ENCODE measurements at places on chromosomes 2 and 18.

DNA sequence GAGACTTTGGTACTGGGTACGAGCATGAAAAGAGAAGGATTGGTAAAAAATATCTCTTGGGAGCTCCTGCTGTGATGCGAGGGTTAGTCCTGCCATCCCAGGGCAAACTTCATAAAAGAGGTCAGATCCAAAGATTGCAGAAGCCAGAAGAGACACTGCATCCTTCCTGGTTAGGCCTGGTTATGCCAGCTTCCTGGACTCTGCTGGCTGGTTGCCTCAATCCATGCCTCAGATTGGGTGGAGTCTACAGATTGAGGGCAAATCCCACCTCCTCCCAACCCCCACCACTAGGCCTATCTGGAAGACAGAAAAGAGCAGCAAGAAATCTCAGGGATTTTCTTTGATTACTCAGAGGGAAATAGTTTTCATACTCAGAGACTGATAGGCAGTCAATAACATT lies 5.3 kb upstream of the ACADL start:
- no peak for DNase-seq

DNA sequence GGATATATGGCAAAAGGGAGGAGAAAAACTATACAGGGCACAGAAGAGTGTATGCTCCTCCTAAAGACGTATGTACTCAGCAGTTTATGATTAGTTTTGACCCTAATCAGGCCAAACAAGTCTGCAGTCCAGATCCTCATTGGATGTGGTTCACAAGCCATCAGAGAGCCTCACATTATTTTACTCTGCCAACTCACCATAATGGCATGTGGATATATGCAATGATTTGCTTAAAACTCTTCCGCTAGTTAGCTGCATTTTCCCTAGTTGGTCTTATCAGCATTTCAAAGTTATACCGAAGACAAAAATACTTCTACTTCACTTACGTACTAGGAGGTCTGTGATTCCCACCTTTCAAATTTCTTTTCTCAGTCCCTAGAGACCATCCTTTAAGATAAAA lies 198.4 kb downstream of the CMPK2 start:
- no peak for DNase-seq

- DNase-seq = no peak
Observed at GRCh38 chr2:80830891-80831290, 526.3 kb upstream of the LRRTM1 start.

DNA sequence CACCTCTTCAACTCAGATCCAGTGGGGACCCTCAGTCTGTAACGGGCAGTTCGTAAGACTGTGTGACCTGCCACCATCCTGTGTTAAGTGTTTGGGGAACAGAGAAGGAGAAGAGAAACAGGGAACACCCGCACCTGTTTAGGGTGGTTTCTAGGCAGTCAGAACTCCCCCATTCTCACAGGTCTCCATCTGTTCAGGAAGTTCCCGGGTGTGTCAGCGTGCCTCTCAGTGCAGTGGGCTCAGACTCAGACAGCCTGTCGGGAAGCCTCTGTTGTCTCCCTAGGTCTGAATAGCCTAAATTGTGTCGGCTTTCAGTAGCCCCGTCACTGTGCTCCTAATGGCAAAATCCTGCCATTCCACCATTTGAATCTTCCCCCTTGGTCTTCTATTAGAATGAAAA lies 256.6 kb downstream of the LOXHD1 start:
- peak; percentile 38 for DNase-seq

DNA sequence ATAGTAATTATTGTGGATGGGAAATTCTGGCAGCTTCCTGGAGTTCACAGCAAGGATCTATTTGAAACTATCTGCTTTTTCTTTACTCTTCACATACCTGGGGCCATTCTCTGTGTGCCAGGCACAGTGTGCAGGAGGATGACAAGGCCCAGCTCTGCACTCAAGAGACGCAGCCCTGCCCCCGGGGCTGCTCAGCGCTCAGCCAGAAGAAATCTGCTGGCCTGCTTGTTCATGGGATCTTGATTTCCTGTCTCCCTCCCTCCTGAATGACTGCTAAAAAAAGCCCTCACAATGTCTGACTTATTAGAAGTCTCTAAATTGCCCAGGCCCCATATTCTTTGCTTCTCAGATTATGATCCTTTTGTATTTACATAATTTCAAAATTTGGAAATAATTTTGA lies 210.9 kb downstream of the DCDC2C start:
- DNase-seq = no peak

GRCh38 chr2:197710424-197711042 lies 5.4 kb downstream of the MARS2 start:
- DNase-seq = no peak

DNA sequence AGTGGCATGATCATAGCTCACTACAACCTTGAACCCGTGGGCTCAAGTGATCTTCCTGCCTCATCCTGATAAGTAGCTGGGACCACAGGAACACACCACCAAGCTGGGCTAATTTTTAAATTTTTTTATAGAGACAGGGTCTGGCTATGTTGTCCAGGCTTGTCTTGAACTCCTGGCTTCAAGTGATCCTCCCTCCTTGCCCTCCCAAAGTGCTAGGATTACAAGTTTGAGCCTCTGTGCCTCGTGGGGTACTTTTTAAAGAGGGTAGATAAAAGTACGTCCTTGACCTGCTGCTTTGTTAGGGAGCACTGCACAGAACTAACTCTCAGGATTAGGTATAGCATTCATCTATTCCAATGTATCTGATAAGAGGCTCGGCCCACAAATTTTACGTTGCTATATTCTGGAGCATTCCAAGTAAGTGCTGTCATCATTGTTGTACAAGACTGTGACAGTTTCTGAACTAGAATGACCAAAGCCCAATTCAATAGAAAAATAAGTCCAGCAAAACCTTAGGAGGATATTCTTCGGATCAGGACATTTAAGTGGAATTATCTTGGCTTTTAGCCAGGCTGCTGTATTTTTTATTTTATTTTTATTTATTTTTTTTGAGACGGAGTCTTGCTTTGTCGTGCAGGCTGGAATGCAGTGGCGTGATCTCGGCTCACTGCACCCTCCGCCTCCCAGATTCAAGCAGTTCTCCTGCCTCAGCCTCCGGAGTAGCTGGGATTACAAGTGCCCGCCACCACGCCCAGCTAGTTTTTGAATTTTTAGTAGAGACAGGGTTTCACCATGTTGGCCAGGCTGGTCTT lies 4.1 kb downstream of the MTCL1 start:
- no peak for DNase-seq

Measured in NCI-H1694 treated with DMSO at 0.1 percent for 48 hours (cell line).